ENCODE measurements at places on chromosomes 3 and 15.

GRCh38 chr3:34254285-34254684 lies 455.9 kb downstream of the PDCD6IP start:
- no peak for DNase-seq

- DNase-seq = no peak
Observed at GRCh38 chr3:144141496-144141895, 169.9 kb downstream of the DIPK2A start.

DNA sequence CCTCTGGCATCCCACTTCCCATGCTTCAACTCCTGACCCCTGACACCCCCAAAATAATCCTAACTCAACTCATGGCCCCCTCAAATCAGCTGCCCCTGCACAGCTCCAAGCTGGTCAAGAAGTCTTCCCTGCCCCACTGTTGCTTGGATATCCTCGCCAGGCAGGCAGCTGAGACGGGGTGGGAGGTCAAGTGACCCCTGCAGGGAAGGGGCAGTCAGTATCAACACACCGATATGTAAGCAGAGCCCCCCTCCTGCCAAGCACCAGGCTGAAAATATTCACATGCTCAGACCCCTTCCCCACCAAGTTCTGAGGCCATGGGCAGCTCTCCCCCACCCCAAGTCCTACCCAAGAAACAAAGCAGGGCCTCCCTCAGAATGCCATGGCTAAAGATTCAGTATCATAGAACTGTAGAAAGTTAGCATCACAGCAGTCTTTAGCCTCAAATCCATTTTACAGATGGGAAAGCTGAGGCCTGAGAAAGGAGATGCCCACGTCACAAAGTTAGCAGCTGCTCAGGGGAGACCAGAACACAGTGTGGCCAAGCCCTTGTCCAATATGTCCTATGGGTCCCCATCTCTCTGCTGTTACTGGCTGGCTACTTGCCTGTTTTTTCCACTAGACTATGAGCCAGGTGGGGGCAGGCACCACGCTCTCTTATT lies 67.8 kb downstream of the SLC12A8 start:
- no peak for DNase-seq

- DNase-seq = no peak
Observed at GRCh38 chr3:8872261-8872660, 91.0 kb downstream of the RAD18 start.

GRCh38 chr3:47344971-47345370 lies 35.9 kb upstream of the PTPN23 start:
- no peak for DNase-seq
